ENCODE measurements at places on chromosomes 5 and 9. TPM values are rescaled to one million over a fixed set of nuclear protein-coding genes. Genes with fewer than 3 reads are reported as not detected.

Gene NR2F1
- polyA plus RNA-seq = not detected

Gene PCDHGA11
- 0.72 TPM for polyA plus RNA-seq

Gene GABBR2
- polyA plus RNA-seq = not detected

Gene PCDHGB1
- 0.75 TPM for polyA plus RNA-seq

Gene DOCK8
- 2.9 TPM for polyA plus RNA-seq

Gene SPRY4
- 8.1 TPM for polyA plus RNA-seq

Gene SLC36A3
- not detected for polyA plus RNA-seq

Gene ADGRD2
- polyA plus RNA-seq = not detected

Gene NDOR1
- polyA plus RNA-seq = 20.4 TPM

Gene LYSMD3
- 12.6 TPM for polyA plus RNA-seq

Gene NFIL3
- polyA plus RNA-seq = 13.6 TPM

Gene PCDHA3
- polyA plus RNA-seq = 0.38 TPM

Gene FAM153A
- polyA plus RNA-seq = not detected

Gene SELENOP
- polyA plus RNA-seq = 44.5 TPM

Gene WNT8A
- polyA plus RNA-seq = not detected

Gene SLC34A3
- not detected for polyA plus RNA-seq

Gene FOXD4L4
- not detected for polyA plus RNA-seq

Gene SHOC1
- not detected for polyA plus RNA-seq

Gene SHC3
- not detected for polyA plus RNA-seq

Gene MCCC2
- 23.8 TPM for polyA plus RNA-seq

Gene CAVIN4
- 0.50 TPM for polyA plus RNA-seq

Gene PRR7
- polyA plus RNA-seq = 0.74 TPM

Gene ANKRD33B
- polyA plus RNA-seq = 0.75 TPM

Gene S100Z
- polyA plus RNA-seq = not detected

Gene PCA3
- polyA plus RNA-seq = 2.0 TPM

Gene FAM78A
- 0.59 TPM for polyA plus RNA-seq

Gene CFAP90
- 0.18 TPM for polyA plus RNA-seq

Gene LCN1
- polyA plus RNA-seq = not detected

Gene CCNI2
- polyA plus RNA-seq = 0.38 TPM

Gene SCGB3A1
- not detected for polyA plus RNA-seq

Gene GLT6D1
- not detected for polyA plus RNA-seq

Gene FOXD4L6
- not detected for polyA plus RNA-seq

Gene MED22
- polyA plus RNA-seq = 10.8 TPM

Gene DBH
- polyA plus RNA-seq = not detected

Gene WDR31
- 1.1 TPM for polyA plus RNA-seq

Gene RNF183
- polyA plus RNA-seq = not detected

Gene PAPPA
- polyA plus RNA-seq = 1.3 TPM

Data from aorta (tissue), 5 donors.